ENCODE measurements at places on chromosomes 12 and 14.

GRCh38 chr14:88849716-88850115 is 25.3 kb downstream of the TTC8 start:
- DNase-seq, result no peak

- DNase-seq, result no peak
Observed at GRCh38 chr14:79467835-79468234, 743.5 kb downstream of the DIO2 start.

DNA sequence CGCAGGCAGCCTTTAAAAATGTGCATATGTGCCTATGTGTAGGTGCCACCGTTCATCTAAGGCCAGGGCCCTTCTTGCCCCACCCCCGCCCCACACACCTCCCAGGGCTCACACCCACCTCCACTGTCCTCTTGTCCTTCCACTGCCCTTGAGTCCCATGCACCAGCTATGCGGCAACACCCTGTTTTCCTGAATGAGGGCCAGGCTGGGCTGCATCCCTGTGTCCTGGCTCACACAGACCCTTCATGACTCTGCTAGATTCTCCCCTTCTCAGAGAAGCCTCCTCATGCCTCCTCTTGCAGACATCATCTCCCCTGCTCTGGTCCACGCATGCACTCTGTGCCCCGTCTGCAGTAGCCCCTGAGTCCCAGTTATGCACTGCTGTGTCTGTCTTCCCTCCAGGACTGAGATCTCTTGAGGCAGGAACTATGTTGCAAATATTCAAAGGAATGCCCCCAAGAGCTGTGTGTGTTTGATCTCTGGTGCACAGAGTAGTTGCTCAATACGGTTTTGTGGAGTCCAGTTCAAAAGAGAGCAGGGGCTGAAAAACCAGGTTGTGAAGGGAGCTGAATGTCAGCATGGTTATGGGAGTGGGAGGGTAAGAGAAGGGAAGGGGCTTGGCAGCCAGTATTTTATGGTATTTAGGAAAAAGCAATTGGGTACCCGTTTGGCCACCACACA is 47.3 kb upstream of the ESRRB start:
- DNase-seq, result no peak

- no peak for DNase-seq
Observed at GRCh38 chr14:57293866-57294837, 25.4 kb downstream of the AP5M1 start.

GRCh38 chr12:79885911-79886490 is 48.9 kb downstream of the PPP1R12A start:
- no peak for DNase-seq

- DNase-seq, result no peak
Observed at GRCh38 chr14:35688126-35688826, 120.8 kb downstream of the RALGAPA1 start.

GRCh38 chr14:91358025-91358319 is 59.6 kb downstream of the CCDC88C start:
- no peak for DNase-seq

DNA sequence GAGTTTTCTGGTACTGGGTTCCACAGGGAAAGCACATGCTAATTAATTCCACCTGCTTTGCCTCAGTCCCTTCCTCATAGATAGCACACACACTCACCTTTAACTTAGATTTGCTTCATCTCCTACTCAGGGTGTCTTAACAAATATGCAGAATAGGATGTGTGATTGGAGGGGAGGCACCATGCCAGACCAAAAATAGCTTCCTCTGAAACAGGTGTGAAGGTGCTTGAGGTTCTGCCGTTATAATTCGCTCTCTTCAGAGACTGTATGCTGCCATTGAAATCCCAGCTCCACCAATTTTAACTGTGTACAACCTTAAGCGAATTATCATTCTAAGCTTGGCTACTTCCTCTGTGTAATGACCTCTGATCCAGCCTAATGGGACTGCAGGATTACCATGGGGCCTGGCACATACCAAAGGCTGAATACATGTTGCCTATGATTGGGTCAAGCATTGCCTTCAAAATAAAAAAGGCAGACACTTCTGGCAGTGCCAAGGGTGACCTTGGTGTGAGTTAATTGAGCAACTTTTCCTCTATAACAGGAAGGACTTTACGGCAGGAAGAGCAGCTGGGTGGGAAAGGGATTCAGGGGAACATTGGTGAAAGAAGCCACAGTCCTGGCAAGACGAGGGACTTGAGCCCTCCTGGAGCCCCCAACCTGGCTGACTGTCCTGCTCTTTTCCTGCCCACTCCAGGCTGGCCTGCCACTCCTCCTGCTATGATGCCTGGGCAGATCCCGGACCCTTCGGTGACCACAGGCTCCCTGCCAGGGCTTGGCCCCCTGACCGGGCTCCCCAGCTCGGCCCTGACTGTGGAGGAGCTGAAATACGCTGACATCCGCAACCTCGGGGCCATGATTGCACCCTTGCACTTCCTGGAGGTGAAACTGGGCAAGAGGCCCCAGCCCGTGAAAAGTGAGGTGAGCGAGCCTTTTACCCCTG is 9.7 kb downstream of the JDP2 start:
- no peak for DNase-seq

DNA sequence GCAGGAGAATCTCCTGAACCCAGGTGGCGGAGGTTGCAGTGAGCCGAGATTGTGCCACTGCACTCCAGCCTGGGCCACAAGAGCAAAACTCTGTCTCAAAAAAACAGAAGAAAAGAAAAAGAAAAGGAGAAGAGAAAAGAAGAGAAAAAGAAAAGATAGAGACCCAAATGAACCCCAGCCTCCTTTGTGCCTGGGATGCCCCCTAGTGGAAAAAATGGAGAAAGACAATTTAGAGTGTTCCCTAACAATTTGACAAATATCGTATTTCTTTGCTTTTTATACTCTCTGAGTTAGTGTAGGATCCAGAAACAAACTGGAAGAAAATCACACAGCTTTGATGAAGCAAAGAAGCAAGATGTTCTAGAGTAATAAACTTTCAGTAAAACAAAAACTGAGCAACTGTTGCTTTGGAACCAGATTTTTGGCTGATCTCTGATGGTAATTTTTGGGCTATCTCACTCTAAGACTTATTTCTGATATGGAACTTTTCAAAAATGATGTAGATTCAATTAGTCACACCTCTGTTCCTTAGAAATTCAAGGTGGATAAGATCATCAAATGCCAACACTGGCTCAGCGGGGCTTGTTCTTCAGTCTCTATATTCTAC is 18.6 kb upstream of the PRKAB1 start:
- no peak for DNase-seq

DNA sequence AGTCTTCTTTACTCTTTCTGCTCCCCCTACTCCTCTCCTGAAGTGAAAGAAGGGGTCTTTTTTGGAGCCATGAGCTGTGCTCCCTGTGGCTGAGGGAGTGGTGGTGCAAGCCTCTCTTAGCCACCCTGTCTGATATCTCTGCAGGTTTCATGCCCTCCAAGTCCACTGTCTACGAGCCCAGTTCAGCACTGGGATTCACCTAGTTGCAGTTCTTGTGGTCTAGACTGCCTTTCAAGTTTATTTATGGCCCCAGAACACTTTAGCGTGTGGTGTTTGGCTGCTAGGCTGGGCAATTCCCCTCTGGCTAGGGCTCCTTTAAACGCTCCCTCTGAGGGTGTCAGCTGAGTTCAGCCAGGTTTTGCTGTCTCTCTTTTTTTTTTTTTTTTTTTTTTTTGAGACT is 908.6 kb downstream of the TRHDE start:
- DNase-seq, result no peak

DNA sequence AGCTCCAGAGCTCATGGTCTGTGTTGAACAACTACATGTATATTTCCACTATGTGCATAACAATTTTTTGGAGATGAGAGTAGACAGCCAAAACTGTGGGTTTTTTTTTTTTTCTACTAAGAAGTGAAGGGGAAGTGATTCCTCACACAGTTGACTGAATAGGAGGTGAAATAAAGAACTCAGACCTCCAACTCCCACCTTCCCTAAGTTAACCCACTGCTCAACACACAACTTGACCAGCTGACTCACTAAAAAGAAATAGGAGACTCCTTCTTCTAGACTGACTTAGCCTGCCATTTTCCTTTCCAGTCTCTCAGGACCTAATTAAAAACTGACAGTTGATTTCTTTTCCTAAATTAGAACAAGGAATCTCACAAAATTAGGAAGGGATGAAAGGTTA is 1.7 kb downstream of the M6PR start:
- no peak for DNase-seq

DNA sequence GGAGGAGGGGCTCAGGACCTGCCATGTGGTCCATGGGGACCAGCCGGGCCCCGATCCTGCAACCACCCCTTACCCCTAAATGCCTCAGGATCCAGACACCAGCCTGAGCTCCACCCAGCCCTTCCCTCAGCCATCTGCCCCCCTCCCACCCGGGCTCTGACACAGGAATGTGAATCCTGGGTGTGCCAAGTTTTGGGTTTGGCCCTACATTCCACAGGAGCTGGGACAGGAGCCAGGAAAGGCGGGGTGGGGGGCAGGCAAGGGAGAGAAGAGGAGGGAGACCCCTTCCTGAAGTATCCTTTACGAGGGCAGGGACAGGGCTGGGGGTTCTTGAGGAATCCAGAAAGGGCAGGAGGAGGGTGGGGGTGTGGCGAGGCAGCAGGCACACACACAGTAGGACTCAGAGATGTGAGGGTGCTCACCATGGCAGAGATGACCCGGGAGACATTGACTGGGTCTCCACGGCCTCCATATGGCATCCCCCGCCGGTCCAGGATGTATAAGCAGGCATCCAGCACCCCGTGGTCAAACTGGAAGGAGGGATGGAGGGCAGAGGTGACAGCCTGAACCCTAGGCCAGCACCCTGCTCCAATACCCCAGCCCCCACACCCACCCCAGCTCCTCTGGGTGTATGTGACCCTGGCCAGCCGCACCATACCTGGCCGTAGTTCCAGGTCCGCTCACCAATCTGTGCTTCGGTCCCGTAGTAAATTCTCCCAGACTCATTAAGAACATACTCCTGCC is 3.5 kb downstream of the TGM1 start:
- no peak for DNase-seq

DNA sequence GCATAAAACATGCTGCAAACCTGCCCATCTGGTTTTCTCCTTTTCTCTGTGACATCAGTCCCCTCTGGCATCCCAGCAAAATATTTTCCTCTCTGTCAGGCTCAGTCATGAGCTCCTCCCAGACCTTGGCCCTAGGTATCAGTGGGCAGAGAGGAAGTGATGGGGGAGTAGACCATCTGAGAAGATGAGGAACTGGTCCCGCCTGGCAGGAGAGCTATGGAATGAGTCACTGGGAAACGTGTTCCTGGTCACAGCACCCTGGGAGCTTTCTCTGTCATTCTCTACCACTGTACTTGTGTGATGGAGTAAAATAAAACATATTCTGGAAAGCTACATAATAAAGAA is 5.0 kb upstream of the SRSF9 start:
- no peak for DNase-seq

DNA sequence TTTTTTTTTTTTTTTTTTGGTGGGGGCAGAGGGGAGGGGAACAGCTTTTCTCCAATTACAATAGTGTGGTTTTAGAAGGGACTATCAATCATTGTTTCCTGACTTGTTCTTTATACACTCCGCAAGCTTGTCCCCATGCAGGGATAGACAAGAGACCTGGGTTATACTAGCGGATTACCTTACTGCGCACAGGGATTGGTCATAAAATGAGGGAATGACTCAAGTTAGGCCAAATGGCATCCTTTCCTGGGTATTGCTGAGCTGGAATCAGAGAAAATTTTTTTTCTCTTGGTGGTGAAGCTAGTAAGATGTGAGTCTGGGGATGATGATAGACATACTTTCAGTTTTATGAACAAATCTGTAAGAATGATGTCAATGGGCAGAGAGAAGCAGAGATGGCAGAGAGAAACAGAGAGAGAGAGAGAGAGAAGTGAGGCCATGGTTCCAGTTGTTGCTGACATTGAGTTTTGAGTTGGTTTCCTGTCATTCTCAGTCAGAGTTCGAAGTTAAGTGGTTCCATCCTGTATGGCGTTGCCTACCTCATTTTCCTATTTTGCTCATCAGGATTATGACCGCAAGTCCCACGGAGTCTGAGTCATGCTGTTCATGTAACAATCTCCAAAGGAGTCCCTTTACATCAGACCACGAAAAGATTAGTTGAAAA is 59.1 kb upstream of the OTOGL start:
- no peak for DNase-seq

DNA sequence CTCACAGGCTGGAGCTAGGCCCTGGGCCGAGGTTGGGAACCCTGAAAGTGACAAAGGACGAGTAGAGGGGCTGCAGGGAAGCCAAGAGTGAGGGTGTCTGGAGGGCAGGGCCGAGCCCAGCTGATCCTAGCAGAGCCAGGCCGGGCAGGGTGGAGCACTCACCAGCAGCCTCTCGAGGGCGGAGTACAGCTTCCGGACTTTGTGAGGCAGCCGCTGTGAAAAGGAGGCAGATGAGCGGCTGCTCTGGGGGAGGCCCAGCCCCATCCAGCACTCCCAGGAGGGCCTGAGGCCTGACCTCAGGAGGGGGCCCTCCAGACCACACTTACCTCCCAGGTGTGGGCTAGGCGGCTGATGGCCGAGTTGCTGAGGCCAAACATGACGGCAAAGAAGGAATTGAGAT is 14.7 kb upstream of the ENDOU start:
- no peak for DNase-seq

DNA sequence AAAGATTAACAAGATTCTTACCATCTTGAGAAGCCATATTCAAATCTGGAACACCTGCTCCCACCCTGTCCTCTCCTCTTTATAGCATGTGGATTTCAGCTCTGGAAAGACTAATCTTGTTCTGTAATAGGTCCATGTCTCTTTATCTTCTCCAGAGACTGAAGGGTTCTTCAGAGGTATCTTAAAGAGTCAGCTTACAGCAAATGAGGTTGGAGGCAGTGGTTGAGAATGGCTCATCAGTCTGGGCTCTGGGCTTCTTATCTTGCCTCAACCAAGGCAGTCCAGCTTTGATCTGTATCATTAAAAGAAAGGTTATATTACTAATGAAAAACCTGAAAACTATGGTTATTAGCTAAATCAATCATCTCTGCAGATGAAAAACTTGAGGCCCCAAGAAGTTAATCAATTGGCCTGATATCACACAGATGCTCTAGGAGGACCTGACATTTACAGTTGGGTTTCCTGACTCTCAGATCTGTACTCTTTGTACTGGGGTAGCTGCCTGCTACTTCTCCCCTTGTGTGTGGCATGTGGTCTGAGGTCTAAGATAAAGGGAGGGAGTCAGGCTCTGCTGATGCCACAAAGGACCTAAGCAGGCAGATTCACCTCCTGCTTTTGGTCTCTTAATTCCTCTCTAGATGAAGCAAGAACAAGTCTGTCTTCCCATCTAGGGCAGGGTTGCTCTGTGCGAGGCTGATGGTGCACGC is 1.7 kb upstream of the AKAP6 start:
- peak; percentile 43 for DNase-seq

GRCh38 chr12:108446766-108447165 is 68.3 kb upstream of the FICD start:
- DNase-seq, result no peak

- DNase-seq, result no peak
Observed at GRCh38 chr14:68188174-68188573, 368.6 kb downstream of the RAD51B start.
